Activated naive CD8-positive, alpha-beta T cell treated with anti-CD3 and anti-CD28 coated beads, Interleukin-2, amount 50 U/mL, for 24 hours (primary cell): ENCODE measurements at places on chromosomes 12 and 14.

DNA sequence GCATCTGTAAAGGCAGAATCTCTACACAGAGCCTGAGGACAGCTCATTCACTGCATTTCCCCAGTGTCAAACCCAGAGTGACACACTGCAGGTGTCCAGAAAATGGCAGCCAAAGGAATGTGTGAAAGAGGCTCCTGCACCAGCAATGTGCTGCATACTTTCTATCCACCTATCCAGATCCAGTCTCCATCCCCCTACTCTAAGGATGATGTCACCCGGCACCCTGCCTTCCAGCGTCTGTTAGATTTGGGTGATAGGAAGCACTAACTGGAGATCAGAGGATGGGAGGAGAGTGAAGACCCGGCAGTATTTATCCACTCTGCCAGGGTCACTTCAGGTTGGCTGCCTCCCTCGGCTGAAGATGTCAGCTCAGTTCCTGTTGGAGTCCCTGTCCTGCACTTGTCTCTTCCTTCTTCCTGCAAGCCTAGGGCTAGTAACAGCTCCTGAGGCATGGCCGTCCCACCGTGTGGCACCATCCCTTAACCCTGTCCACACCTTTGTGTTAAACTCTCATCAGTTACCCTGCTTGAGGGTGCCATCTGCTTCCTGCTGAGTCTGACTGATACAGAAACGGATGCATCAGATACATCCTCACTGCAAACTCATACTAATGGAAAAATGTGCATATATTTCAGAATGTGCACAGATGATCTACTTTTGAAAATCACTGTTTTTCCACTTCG lies 13.0 kb upstream of the GPR68 start:
- DNase-seq = no peak

DNA sequence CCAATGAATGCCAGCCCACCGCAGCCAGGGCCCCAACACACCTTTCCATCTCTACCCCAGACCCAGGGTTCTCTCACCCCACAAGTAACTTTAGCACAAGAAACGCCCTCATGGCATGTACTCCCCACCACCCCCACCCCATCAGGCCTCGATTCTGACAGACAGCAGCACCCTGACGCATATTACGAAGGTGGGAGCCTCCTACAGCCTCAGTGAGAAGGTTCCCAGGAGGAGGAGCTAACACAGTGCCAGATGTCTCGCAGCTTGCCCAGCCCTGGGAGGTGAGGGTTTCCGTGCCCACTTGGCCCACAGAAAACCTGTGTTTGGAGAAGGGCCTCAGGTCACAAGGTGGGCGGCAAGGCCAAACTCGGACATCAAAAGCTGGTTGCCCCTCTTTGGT lies 32.4 kb downstream of the CCDC88C start:
- no peak for DNase-seq

- DNase-seq = no peak
These were observed 742.0 kb downstream of the GALC start for GRCh38 chr14:87251011-87251410.

DNA sequence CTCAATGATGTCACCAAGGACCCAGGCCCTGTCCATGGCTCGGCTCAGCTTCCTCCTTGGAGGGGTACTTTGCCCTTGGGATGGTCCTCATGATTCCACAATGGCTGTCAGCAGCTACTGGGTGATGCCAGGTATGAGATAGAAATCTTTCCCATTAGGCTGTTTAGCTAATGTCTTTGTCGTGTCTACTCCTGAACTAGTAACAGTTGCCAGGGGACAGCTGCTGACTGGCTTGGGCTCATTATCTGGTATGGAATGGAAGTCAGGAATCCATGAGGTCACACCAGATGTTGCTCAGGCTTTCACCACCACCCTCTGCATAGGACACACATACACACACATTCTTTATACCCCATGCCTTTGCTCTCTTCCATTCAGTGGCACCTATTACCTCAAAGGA lies 9.2 kb downstream of the PRPH start:
- DNase-seq = no peak

DNA sequence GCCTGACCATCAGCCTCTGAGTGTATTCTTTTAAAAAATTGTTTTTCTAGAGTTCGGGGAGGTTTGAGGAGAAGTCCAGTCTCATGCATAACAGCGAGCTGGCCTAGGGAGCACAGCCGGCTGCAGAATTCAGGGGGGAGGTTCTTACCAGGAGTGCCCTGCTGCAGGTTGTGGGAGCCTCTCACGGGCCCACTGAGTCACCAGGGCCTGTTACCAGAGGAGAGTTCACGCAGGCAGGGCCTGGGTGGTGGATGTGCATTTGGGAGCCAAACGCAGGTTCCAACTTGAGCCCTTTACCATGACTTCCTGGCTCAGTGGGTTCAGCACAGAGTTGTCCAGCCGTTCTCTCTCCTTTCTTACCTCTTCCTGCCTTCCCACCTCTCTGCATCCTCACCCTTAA lies 14.4 kb downstream of the CD9 start:
- no peak for DNase-seq

DNA sequence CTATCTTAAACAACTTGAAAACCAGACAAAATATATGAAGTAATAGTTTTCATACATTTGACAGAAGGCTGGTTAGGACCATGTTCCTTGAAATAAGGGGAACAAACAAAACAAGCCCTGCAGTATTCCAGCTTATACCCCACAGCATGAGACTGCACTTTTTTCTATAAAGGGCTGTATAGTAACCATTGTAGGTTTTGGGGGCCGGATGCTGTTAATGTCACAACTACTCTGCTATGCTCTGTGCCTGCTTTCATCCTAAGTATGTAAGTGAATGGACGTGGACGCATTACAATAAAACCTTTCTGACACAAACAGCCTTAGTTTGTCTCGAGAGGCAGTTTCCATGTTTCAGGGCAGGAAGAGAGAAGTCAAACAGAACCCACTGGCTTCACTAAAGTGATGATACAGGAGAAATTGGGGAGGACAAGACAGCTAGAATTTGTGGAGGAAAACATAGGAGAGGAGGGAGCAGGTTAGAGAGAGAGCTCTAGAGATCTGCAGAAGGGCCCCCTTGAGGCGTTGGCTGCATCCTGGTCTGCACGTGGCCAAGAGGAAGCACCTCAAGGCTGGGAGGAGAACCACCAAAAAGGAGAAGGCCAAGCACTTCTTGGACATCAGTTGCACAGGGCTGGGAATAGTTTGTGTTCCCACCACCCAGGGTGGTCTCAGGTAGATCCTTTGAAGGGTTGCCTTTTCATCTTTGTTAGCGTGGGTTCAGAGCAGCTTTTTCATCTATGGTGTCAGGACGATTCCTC lies 63.7 kb downstream of the TRAF3 start:
- no peak for DNase-seq

DNA sequence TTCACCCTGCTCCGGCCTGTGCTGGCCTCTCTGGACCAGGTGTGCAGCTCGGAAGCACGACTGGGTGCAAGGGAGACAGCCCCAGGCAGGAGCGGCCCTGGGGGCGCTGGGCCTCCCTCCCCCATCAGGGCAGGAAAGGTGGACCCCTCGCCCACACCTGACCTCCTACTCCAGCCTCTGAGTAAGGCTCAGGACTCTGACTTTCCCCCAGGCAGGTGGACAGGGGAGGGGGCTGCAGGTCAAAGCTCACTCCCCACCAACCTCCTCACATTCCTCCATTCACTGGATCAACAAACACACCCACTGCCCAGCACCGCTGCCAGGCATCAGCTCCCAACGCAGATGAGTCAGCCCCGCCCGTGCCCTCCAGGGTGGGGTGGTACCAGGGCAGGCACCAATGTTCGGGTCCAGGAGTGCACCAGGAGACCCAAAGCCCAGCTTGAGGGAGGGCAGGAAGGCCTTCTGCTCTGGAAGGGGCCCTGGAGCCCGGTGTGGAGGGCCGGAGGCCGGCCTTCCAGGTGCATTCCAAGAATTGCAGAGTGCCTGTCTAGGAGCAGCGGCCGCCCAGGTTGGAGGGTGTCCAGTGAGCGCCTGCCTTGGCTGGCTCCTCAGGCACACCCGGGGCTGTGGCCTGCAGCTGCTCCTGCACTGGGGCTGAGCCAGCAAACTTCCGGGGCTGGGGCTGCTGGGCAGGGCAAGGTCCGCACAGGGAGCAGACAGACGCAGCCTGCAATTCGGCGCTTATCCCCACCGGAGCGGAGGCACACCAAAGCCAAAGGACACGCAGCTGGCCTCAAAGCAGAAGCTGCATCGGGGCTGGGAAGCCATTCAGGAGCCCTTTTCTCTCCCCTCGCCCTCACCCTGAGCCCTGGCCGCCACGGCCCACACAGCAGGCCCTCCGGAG lies 1.6 kb upstream of the INF2 start:
- DNase-seq = no peak

GRCh38 chr12:119204671-119205285 lies 26.0 kb downstream of the HSPB8 start:
- no peak for DNase-seq
